ENCODE measurements at places on chromosomes 7 and 10.

DNA sequence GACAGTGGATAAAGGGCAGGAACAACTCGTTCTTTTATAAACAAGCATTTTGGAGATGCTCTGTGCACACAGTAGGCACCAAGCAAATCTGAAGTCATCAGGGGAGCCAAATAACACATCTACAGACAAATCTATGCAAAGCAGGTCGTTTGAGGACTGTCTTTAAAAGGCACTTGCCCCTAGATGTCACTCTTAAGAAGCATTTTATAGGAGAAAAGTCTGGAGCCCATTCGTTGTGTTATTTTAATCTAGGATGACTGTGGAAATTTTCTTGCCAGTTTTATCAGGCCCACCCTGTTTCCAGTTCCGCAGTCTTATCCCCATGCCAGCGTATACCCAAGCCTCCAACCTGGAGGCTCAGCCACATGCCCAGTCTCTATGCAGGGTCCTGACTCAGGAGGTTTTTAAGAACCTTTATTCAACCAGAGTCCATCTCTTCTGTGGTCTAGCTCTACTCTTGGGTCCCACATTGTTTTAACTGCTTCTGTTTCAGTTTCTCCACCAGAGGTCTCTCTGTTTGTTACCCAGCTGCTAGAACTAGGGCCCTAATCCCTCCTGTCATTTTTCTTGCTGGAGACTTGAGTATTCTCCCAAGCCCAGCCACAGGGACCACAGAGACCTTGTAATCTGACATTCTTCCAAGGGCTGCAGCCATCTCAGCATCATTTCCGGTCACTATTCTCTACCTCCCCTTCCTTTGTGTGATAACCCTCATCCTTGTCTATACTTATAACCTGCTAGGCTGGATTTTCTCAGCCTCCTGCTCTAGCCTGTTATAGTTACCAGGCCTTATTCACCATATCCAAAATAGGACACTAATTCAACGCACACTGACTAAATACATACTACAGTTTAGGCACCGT lies 26.7 kb downstream of the PIK3CG start:
- DNase-seq, result no peak

DNA sequence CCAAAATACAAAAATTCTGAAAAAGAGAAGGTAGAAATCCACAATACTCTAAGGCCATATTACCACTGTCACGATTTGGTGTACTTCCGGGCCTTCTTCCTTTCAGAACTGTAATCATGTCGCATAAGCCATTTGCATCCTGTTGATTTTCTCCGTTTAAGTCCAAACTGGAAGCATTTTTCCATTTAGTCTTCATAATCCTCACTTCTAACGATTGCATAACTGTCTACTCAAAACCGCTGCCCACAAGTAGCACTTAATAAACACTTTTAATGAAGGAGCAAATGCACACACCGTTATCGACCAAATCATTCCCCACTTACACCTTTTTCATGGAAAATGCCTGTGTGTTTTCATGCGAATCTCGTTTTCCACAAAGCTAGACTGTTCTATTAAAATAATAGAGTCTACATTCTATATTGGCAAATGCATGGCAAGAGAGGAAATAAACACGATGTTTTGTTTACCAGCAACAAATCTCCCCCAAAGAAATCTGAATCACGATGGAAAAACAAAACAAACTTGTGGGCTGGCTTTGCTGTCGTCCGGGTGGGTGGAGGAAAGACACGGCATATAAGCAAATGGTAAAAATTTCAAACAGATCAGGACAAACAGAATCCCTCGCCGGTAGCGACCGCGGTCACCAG lies 1.0 kb downstream of the ATE1 start:
- peak; percentile 46 for DNase-seq

DNA sequence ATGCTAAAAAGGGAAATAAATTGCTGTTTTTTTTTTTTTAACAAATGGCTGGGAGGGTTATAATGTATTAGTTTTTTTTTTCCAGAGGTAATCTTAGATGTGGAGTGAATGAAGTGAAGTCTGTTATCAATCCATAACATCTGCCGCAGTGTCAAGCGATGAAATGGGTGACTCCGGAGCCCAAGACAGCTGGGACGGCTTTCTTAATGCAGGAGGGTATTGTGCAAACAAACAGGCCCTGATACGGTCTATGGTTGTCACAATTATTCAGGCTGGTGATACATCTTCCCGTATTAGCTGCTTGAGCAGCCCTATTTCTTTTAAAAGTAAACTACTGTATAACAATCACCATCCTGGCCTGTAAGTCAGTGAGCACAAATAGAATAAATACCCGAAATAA lies 1231.2 kb downstream of the GATA3 start:
- no peak for DNase-seq

DNA sequence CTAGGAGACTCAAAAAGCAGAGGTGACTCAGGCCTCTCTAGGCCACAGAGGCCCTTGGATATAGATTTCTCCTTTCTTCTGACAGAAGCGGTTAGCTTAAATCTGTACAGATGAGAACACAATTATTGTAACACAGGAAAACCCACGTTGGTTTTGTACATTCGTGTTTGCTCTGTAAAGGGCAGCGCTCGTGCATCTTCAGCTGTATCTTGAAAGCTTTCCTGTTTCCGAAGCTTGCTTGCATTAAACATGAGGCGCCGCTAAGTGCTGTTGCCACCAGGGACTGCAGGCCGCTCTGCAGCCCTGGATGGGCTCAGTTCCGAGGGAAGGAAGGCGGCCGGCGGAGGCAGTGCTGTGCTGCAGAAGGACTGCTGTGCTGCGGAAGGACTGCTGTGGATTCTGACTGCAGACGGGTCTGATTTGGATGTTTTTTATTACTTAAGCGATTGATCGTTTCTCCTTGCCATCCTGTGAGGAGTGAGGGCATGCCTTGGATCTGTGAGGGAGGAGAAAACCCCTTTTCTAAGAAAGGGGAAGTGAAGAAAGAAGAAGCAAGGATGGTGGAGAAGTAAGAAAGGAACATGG lies 53.3 kb downstream of the FHIP2A start:
- DNase-seq, result peak; percentile 53

GRCh38 chr7:22146961-22147512 lies 201.3 kb upstream of the CDCA7L start:
- peak; percentile 33 for DNase-seq

GRCh38 chr10:77593771-77594470 lies 43.7 kb downstream of the KCNMA1 start:
- no peak for DNase-seq

DNA sequence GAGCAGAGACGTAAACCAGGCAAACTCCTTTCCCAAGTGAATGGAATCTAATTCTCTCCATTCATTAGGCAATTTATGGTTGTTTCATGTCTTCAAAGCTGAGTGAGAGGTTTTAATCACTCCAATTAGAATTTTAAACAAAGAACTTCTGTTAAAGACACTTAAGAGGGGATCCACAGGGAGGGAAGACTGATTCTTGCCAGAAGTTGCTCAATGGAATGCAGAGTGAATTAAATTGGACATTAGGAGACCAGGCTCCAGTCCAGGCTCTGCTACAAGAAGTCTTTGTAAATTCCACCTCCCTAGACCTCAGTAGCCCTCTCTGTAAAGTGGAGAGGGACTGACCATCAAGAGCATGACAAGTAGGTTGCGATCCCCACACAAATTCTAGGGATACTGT lies 130.7 kb upstream of the TMEM72 start:
- DNase-seq, result no peak

GRCh38 chr7:89456556-89456955 lies 661.0 kb upstream of the TEX47 start:
- DNase-seq, result no peak

DNA sequence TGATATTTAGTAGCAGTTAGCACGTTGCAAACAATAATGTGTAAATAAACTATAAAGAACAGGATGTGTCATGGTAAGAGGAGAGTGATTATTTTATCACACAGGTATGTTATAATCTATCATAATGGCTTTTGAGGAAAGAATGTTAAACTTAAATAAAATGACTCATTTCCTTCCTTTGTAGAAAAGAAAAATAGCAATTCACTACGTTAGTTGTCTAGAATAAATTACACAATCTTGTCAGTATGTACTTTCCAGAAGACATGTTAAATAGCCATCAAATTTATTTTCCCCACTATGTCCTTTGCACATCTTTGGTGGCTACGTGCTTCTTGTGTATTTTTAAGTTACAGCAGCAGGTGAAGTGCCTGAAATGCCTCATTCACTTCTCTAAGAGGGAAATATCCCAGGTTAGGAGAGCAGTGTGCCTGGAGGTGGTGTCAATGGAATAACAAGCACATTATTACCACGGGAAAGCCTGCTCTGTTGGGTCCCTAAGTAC lies 133.8 kb downstream of the SEMA3A start:
- DNase-seq, result peak; percentile 72

GRCh38 chr7:13028825-13029099 lies 341.3 kb downstream of the ARL4A start:
- no peak for DNase-seq

GRCh38 chr10:93841961-93842360 lies 51.8 kb upstream of the SLC35G1 start:
- DNase-seq, result no peak

DNA sequence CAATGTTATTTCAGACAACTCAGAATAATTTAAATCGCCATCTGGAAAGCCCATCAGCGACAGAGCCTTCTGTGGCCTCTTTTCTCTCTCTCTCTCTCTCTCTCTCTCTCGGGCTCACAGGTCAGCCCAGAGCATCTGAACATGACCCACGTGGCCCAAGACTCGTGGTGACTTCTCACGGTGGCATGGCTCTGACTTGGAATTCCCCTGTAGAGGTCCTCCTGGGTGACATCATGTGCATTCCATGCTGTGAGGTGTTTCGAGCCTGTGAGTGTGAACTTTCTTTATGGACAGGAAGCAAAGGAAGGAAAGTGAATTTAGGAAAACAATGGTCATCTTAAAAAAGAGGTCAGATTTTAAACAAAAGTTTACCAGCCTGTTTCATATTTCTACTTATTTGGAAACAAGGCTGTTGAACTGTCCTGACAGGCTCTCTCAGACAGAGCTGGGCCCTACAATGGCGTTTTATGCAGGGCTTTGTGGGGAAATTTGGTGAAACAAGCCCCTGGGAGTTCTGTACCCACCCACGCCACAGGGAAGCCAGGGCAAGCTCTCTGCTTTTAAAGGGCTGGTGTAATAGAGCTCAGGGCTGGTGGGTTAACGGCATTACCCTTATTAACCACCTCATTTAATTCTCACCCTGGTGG lies 359.7 kb upstream of the ZNF32 start:
- DNase-seq, result no peak

DNA sequence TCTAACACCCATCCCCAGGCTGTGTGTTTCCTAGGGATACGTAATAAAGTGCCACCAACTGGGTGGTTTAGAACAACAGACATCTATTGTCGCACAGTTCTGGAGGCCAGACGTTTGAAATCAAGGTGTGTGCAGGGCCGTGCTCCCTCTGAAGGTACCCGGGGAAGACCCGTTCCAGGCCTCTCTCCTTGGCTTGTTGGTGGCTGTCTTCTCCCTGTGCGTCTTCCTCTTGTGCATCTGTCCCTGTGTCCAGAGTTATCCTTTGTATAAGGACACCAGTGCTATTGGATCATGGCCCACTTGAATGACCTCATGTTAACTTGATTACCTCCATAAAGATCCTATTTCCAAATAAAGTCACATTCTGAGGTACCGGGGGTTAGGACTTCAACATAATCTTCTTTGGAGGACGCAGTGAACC lies 15.6 kb downstream of the GRK5 start:
- DNase-seq, result no peak

DNA sequence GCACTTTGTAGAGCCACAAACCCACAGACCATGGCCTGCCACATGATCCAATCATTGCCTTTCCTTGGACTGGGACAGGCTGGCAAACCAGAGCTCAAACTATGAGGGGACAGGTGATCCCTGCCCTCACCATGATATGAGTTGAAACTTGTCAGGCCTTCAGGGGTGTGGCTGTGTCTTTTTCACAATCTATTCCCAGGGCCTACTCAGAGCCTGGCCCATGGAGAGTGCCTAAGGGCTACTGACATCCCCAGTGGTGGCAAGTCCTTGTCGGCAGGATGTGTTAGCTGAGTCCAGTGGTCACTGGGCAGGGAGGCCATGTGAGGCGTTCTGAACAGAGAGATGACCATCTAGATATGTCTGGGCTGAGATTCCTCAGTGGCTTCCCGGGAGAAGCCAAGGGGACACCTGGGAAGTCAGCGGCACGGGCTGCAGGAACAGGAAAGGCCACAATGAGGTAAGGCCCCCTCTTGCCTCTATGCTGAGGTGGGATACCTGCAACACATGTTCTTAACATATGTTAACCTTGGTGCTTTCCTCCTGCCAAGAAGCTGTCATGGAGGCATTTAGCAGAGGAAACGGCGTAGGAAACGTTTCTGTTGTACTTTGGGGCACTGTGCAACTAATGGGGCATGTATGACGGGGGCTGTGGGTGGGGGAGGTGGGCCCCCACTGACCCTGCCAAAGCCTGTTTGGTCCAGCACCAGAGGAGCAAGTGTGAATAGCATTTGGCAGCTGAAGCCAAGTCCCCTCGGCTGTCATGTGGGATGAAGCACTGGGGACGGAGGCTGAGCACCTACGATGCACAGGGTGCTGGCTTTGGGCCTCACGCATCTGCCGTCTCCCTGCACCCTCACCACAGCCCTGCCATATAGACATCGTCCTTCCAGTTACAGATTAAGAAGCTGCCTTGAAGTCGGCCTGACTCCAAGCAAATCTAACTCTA lies 384.0 kb downstream of the RPS24 start:
- no peak for DNase-seq

DNA sequence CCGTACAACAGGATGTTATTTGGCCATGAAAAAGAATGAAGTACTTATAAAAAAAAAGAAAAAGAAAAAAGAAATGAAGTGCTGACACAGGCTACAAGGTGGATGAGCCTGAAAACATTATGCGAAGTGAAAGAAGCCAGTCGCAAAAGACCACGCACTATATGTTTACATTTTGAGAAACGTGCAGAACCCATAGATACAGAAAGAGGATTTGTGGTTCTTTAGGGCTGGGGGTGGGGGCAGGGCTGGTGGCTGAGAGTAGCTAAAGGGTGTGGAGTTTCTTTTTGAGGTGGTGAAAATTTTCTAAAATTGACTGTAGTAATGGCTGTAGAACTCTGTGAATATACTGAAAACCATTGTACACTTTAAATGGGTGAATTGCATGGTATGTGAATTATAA lies 86.0 kb upstream of the FAM20C start:
- no peak for DNase-seq

- DNase-seq, result no peak
Measured at GRCh38 chr7:1505731-1506550, 1.8 kb upstream of the INTS1 start.

DNA sequence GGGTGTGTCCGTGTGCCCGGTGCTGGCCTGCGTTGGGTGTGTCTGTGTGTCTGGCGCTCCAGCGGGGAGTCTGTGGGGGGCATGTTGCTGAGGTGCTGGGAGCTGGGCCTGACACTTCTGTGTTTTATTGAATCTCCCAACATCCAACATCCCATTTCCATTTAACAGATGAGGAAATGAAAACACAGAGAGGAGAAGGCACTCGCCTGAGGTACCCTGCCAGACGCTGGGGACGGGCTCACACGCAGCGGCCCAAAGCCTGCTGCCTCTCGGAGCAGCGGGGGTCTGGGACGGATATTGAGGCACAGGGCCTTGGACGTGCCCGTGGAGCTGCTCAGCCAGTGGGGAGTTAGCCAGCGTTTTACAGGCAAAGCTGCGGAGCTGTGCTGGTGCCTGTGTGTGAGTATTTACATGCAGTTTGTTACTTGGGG lies 133.9 kb downstream of the DNAJB6 start:
- no peak for DNase-seq

GRCh38 chr10:70786799-70787415 lies 1.7 kb upstream of the TBATA start:
- peak; percentile 56 for DNase-seq

GRCh38 chr10:119058010-119058409 lies 22.6 kb downstream of the EIF3A start:
- DNase-seq, result no peak

All from iris pigment epithelial cell (primary cell).